ENCODE measurements at places on chromosomes 5 and 9.

DNA sequence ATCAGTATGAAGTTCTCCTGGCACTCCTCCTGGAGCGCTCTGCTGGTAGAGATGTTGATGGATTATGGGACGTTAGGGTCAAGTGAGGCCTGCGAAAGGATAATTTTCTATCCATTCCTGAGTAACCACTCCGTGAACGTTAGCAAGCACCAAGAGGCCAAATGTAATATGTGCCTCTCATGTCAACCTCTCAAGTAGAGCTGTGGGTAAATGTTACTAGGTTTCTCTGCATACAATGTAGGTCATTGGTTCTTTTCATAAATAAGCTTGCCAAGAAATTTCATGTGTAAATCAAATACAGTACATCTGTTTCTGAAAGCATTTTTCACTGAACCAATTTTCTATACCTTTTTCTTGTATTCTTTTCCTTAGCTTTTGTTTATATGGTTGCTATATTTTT lies 126.3 kb downstream of the KDM4C start:
- no peak for DNase-seq

GRCh38 chr5:135587721-135588663 lies 9.2 kb upstream of the CXCL14 start:
- DNase-seq = no peak

GRCh38 chr9:130303613-130304055 lies 38.1 kb downstream of the HMCN2 start:
- no peak for DNase-seq

GRCh38 chr9:14652729-14653377 lies 40.4 kb downstream of the ZDHHC21 start:
- DNase-seq = peak; percentile 27

GRCh38 chr9:72363236-72363635 lies 1.8 kb downstream of the ZFAND5 start:
- no peak for DNase-seq

- DNase-seq = no peak
These were observed 115.8 kb downstream of the DPYSL3 start for GRCh38 chr5:147393874-147394672.

DNA sequence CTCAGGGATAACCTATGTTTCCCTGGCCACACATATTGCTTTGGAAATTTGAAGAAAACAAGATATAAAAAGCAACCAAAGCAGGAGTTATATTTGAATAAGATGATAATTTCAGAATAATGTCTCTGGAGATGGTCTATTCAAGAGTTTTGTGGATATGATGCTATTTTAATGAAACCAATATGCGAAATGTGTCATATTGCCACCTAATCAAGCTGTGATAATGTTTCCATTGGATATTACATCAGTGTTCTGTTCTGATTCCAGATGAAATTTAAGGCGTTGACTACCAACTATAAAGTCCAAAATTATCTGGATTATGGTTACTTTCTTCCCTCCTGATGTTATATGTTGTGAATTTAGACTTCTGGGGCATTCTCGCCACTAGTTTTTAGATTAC lies 27.6 kb upstream of the NUDT12 start:
- no peak for DNase-seq

DNA sequence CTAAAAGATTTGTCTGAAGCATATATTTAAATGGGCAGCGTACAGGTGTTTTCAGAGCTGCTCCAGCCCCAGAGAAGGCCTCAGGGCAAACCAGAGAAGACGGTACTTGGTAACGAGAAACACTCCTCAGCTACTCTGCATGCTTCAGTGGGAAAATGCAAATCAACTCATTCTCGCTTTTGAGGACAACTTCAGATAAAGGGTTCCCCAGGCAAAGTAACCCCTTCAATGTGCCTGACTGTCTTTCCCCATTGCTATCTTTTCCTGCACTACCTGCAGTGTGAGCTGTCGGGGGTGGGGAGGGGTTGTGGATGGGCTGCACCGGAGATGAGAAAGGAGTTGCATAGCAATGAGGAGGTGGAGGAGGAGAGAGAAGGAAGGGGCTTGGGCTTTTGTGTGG lies 339.7 kb upstream of the CLINT1 start:
- no peak for DNase-seq

DNA sequence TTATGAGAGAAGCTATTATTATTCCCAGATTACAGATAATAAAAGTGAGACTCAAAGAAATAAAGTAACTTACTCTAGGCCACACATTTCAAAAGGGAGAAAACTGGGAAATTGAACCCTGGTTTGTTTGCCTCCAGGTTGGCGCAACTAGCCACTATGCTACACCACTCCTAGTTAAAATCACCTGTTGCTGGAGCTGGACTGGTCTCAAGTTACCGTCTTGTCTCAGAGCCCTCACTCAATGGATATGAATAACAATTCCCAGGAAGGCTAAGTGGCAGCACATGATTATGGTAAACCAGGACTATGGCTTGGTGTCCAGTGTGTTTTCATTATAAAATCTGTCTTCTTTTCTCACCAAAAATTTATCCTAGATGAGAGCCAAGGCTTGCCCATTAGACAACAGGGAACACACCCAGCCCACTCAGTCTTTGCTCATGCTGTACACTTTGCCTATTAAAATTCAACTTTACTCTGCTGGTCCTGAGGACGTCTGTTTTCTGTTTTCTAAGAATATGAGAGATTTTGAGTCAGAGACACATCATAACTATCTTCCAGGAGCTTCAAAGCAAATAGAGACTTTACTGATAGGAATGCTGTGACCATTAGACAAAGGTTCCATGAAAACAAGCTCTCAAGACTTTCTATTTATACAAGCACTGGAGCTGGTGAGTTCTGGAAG lies 58.1 kb downstream of the ADRB2 start:
- DNase-seq = no peak

GRCh38 chr5:87069311-87069710 lies 198.4 kb upstream of the RASA1 start:
- DNase-seq = no peak

- DNase-seq = no peak
These were observed 10.7 kb downstream of the ARHGAP26 start for GRCh38 chr5:142780871-142781270.

- DNase-seq = no peak
These were observed 239.6 kb downstream of the FANCC start for GRCh38 chr9:95077766-95078370.

GRCh38 chr5:64188776-64189175 lies 23.1 kb downstream of the RNF180 start:
- no peak for DNase-seq

GRCh38 chr5:96427824-96428223 lies 5.2 kb downstream of the PCSK1 start:
- DNase-seq = no peak

GRCh38 chr5:93336330-93337110 lies 244.5 kb downstream of the NR2F1-AS1 start:
- DNase-seq = no peak

- DNase-seq = no peak
These were observed 179.3 kb downstream of the ALDH1A1 start for GRCh38 chr9:72773570-72773969.

- peak; percentile 59 for DNase-seq
These were observed 3.3 kb upstream of the MSMP start for GRCh38 chr9:35757226-35757891.

GRCh38 chr5:139799359-139799758 lies 3.8 kb downstream of the PSD2 start:
- no peak for DNase-seq

GRCh38 chr9:34426347-34427074 lies 31.9 kb downstream of the FAM219A start:
- no peak for DNase-seq

DNA sequence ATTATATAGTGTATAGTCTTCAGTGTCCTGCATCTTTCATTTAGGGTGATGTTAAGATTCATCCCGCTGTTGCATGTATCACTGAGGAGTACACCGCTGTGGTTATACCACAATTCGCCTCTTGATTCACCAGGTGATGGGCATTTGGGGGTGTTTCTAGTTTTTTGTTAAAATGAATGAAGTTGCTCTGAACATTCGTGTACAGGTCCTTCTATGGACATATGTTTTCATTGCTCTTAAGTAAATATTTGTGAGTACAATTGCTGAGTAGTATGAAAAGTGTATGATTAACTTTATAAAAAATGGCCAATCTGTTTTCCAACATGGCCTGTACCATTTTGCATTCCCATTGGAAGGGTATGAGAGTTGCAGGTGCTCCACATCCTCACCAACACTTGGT lies 61.7 kb downstream of the PLAC8L1 start:
- DNase-seq = no peak

Measured in KBM-7 (cell line).